Esophagus squamous epithelium (tissue), 5 donors: ENCODE measurements at places on chromosomes 7 and 10.

- DNase-seq = no peak
Measured at GRCh38 chr10:121070275-121071070, 219.3 kb downstream of the WDR11 start.

- no peak for DNase-seq
Measured at GRCh38 chr7:43873300-43873699, 4.0 kb upstream of the MRPS24 start.

DNA sequence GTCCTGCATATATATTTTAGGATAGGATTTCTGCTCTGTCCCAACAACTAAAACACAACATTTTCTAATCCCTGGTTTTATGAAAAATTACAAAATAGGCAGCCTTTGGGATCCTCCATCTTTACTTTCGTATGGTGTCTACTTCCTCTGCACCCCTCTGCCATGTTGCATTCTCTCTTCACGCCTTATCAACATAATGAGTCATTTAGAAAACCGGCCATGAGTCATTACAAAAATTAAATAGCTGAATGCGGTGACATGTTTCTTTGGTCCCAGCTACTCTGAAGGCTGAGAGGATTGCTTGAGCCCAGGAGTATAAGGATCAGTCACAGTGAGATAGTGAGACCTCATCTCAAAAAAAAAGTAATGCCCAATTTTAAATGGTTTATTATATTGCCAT, 148.1 kb upstream of the CELF2 start:
- no peak for DNase-seq

DNA sequence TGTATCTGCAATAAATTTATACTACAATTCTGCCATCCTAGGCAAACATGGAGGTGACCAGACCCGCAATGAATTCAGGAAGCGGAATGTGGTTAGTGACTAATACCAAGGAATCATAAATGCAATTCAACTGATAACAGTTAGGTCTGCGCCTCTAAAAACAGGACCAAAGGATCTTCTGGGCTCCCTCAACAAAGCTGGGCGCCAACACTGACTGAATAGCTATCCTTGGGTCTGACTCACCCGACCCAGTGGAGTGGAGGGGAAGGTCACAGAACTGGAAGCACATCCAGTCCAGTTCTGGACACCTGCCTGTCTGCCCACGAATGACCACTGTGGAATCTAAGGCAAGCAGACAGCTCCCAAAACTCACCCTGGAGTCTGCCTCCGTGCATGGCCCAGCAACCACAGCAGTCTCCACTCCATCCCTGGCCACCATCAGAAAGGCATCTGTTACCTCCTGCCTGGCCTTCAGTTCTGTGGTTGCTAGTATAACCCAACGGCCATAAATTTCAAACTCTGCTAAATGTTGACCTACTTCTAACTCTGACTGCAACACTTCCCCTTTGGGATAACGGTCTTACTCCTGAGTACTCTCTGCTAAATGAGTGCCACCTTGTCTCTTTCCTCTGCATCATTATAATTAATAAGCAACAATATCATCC, 43.0 kb upstream of the DLX6 start:
- DNase-seq = no peak

- DNase-seq = no peak
Measured at GRCh38 chr7:107958764-107959526, 44.0 kb downstream of the LAMB1 start.

GRCh38 chr10:3074145-3074665, 6.9 kb downstream of the PFKP start:
- no peak for DNase-seq
